ENCODE measurements at places on chromosomes 1 and 21.

GRCh38 chr21:46084709-46085108 lies 13.2 kb upstream of the COL6A2 start:
- DNase-seq, result no peak

DNA sequence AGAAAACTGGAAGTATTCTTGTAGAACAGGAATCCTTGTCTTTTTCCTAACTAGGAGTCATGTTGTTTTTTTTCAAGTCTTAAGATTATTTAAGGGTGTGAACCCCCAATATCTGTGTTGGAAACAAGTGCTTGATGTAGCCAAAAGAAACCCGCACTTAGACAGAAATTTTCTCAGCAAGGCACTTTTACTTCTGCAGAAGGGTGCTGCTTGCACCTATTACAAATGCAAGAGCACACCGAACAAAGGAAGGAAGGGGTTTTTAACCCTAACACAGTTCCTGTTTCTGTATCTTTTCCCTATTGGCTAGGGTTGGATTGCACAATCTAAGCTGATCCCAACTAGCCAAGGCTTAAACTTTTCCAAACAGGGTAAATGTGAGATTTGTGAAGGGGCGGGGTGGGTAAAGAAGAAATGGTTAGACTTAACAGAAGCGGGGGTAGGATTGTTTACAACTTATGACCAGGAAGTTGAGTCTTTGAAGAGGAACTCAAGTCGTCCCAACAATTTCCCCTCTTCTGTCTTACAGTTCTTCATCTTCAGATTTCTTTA lies 75.1 kb downstream of the ZFYVE9 start:
- DNase-seq, result no peak

- DNase-seq, result no peak
Observed at GRCh38 chr1:224199679-224200078, 16.6 kb downstream of the DEGS1 start.

DNA sequence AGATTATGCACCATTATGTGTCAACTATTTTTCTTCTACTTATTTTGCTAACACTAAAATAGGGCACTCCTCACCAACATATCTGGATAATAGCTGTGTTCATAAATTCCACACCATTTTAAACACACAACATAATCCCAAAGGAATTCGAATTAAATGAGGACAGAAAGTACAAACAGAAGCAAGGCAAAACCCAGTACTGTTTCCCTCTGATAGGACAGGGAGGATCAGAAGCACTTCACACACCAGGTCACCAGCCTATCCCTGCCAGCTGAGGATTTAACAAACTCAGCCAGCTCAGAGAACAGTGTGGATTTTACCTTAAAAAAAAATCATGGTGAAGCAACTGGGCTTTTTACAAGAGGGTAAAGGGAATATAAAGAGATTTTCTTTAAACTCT lies 20.0 kb downstream of the CRYZ start:
- no peak for DNase-seq

DNA sequence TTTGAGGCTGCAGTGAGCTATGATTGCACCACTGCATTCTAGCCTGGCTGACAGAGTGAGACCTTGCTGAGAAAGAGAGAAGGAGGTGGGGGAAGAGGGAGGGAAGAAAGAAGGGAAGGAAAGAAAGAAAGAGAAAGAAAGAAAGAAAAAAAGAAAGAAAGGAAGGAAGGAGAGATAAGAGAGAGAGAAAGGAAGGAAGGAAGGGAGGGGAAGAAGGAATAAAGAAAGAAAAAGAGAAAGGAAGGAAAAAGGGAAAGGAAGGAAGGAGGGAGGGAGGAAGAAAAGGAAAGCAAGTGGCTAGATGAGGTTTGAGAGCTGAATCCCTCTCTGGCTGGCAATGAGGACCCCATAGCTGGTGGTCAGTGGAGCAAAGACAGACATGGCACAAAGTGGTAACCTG lies 20.4 kb downstream of the MT1HL1 start:
- DNase-seq, result no peak

GRCh38 chr21:14486869-14487268 lies 59.2 kb downstream of the SAMSN1 start:
- DNase-seq, result no peak

- no peak for DNase-seq
Observed at GRCh38 chr1:117388328-117388727, 21.1 kb downstream of the MAN1A2 start.

- no peak for DNase-seq
Observed at GRCh38 chr1:118905196-118905595, 82.9 kb downstream of the TBX15 start.

- no peak for DNase-seq
Observed at GRCh38 chr1:91655912-91656449, 155.3 kb downstream of the CDC7 start.

DNA sequence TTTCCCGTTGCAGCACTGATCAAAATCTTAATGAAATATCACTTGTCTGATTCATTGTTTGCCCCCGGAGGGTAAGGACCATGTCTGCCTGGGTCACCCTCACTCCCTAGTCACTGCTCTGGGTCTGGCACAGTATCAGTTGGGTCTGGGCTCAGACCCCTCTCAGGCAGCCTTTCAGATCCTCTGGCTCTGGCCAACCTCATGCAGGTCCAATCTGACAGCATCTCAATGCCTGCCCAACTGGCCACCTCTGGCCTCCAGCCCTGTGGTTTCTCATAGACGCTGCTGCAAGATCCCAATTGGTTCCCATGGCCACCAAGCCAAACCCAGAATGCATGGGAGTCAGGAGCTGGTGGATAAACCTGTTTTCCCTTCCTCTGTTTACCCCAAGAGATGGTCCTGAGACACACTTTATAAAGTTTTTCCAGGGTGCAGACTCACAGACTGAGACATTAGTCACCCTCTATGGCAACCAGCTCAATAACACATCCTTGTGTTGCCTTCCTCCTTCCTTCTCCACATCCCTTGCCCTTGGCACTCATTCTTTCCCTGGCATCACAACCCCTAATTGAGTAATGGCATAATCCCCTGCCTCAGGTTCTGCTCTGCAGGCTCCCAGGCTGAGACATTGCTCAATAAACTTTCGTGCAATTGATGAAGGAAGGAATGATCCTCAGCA lies 199.2 kb downstream of the GRIK3 start:
- DNase-seq, result no peak

DNA sequence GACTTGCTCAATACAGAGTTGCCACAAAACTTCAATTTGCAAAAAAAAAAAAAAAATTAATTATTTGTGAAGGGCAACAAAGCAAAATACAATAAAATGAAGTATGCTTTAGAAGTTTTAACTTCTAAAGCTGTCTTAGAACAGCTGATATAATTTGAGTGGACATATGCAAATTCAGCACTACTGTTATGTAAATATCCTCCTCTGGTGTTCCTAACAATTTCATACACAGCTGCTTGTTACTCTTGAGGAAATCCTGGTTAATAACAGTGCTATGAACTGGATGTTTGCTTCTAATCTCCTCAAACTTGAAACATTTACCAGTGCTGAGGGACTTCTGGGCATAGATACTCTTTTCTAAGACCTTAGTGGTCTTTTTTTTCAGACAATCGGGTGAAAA lies 69.6 kb upstream of the COL24A1 start:
- no peak for DNase-seq

DNA sequence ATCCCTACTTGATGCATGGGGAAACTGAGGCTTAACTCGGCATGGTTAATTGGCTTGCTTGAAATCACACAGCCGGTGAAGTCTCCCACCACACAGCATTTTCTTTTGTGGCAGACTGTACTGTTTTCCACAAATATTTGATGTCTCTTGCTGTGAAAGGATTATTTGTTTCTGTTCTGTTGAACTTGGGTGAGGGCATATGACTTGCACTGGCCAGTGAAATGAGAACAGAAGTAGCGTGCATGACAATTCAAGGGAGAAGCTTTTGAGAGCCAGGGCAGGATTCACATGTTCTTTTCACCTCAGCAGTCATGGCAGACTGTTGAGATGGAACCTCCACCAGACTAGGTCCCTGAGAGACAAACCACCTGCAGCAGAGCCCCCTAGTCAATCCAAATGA lies 11.7 kb upstream of the AK2 start:
- no peak for DNase-seq

DNA sequence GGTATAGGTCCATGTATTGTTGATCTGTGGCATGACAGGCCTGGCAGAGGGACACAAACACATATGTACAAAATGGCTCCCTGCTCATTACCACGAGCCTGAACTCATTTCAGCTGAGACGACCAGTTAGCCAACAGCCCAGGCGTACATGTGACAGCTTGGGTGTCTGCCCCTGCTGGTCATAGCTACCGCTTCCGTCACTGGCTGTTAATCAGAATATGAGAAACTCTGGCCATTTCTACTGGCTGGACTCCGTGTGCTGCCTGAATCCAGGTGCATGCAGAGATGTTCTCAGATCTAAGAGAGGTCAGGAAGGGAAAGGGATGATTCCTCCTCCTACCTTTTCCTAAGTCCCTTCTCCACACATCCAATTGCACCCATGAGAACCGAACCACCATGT lies 144.5 kb downstream of the PBX1 start:
- no peak for DNase-seq

- DNase-seq, result no peak
Observed at GRCh38 chr1:166273618-166274017, 106.8 kb upstream of the FAM78B start.

GRCh38 chr21:18772404-18772803 lies 368.8 kb upstream of the TMPRSS15 start:
- DNase-seq, result no peak

DNA sequence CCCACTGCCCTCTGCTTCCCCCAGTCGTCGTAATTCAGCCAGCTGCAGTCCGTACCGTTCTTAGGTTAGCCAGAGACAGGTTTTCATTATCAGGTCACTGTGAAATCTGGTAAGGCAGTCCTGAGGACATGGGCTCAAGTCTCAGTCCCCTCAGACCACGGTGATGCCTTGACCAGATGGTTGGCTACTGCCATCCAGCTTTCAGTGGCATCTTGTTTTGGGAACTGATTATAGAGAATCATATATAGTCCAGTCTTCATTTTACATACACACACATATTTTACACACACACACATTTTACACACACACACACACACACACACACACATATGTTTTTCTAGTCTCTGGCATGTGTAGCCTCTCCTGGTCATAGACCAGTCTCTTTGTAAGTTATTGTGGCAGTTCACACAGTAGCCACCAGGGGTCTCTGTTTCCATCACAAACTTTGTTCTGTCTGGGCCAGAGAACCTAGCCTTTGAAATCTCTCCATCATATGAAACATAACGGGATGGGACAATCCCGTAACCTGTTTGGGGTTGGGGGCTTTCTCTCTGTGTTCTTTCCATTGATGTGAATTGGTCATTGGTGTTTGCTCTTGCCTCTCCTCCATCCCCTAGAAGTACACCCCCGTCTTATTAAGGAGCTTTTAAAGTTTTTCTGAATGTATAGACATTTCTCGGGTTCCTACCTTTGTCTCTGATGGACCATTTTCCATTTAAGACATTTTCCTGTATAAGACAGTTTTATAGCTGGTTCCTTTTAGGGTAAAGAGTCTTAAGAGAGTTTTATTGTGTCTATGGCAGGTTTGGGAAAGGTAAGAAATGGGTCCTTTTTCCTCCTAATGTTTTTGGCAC lies 8.4 kb upstream of the IKBKE start:
- DNase-seq, result peak; percentile 49

- no peak for DNase-seq
Observed at GRCh38 chr1:241999026-241999425, at the start of gene MAP1LC3C. MAP1LC3C (minus strand) TSS chr1:241999098; CDS start chr1:241999008, 90 bp downstream.

DNA sequence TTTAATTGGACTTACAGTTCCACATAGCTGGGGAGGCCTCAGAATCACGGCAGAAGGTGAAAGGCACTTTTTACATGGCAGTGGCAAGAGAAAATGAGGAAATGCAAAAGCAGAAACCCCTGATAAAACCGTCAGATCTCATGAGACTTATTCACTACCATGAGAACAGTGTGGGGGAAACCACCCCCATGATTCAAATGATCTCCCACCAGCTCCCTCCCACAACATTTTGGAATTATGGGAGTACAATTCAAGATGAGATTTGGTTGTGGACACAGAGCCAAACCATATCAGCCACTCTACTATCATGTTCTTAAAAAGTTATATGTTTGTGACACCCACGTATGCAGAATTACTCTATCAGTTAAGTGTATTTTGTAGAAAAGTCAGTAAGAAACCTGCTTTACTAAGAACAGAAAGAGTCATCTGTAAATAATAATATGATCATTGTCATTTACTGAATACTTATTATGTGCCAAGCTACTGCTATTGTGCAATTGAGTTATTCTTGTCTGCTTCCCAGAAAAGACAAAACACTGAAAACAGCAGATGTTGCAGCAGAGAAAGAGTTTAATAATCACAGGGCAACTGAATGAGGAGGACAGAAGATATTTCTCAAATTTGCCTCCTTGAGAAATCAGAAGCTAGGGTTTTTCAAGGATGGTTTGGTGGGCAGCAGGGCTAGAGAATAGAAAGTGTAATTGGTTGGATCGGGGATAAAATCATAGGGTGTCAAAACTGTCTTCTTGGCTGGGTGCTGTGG lies 207.7 kb upstream of the FGGY start:
- no peak for DNase-seq

DNA sequence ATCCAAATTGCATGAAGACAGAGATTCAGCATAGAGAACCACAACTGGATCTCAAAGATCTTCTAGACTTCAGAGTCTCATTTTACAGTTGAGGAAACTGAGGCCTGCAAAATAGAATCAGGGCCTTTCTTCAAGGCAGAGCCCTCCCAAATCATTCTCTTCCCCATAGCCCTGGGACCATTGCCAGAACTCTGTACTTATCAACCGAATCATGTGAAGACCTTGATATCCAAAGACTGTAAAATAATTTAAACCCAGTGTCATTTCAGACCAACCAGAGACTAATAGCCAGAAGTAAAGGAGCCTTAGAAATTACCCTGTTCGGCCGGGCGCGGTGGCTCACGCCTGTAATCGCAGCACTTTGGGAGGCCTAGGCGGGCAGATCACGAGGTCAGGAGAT lies 90.1 kb downstream of the DTL start:
- no peak for DNase-seq

DNA sequence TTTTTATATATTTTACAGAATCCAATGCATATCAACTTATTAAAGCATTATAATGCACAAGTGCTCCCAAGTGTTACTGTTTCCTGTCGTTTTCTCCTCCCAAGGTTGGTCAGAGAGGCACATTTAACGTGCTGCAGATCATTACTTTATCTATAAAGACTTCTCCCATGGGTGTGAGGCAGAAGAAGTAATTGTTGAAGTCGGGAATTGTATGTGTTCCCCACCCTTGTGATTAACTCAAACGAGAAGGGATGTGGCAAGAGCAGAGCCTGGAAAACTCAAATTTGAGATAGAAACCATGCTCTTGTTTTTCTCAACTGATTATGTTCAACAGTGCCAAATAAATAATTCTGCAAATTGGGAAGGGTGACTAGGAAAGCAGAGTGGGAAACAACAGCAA lies 412.5 kb upstream of the ADAMTS5 start:
- no peak for DNase-seq

- peak; percentile 55 for DNase-seq
Observed at GRCh38 chr1:101264697-101265096, 27.9 kb downstream of the S1PR1 start.

GRCh38 chr1:6587261-6588005 lies 7.6 kb downstream of the ZBTB48 start:
- no peak for DNase-seq

- DNase-seq, result no peak
Observed at GRCh38 chr1:53626616-53627015, 112.3 kb downstream of the GLIS1 start.

- peak; percentile 73 for DNase-seq
Observed at GRCh38 chr1:110672001-110672752, 2.6 kb downstream of the KCNA3 start.

- no peak for DNase-seq
Observed at GRCh38 chr1:40318476-40318875, 1.4 kb upstream of the COL9A2 start.

- DNase-seq, result no peak
Observed at GRCh38 chr1:234892642-234893041, 236.0 kb downstream of the TOMM20 start.
